Neural crest cell (in vitro differentiated cells): ENCODE measurements at places on chromosomes 12 and 14. TPM values are rescaled to one million over a fixed set of nuclear protein-coding genes. Genes with fewer than 3 reads are reported as not detected.

The CMA1 gene
- total RNA-seq, result not detected in 2 replicates

- DNase-seq, result no peak
Observed at GRCh38 chr14:69930780-69931379, 51.7 kb downstream of the SMOC1 start.

DNA sequence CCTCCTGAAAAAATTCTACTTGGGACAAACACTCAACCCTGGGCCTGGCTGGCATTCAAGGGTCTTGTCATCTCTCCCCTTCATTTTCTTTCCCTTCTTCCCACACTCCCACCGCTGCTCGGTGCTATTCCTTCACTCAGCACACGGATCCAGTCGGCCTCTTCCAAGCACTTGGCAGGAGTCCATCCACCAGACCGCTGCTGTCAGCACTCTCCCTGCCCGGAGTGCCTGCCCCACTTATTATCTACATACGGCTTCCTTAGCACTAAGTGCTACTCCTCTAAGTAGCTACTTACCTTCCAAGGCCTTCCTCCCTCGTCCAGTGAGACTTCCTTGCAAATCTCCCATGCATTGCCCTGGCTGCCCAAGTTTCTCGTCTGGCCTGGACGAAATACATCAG, 29.8 kb downstream of the CALM1 start:
- DNase-seq, result no peak

- DNase-seq, result peak; percentile 25
Observed at GRCh38 chr12:25436206-25437030, 116.7 kb downstream of the LMNTD1 start.

DNA sequence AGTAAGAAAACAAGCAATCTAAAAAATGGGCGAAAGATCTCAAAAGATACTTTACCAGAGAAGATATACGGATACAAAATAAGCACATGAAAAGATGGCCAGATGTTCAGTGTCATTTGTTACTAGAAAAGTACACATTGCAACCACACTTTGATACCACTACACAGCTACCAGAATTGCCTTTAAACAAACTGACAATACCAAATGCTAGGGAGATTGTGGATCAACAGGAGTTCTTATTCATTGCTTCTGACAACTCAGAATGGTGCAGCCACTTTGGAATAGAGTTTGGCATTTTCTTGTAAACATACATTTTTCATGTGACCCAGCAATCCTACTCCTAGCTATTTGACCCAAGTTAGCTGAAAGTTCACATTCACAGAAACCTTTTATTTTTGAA, 136.3 kb downstream of the FUT8 start:
- DNase-seq, result no peak

- DNase-seq, result no peak
Observed at GRCh38 chr14:23104591-23105347, at the start of gene CIROP. Gene CIROP (minus strand): TSS chr14:23104989. CDS start chr14:23104920, 69 bp downstream.

The NEK9 gene
- 109 and 113 TPM in 2 replicates for total RNA-seq

- DNase-seq, result peak; percentile 52
Observed at GRCh38 chr12:57845478-57846284, 848 bp downstream of the CTDSP2 start.

GRCh38 chr12:6613015-6613775, 6.0 kb upstream of the CHD4 start:
- peak; percentile 41 for DNase-seq

DNA sequence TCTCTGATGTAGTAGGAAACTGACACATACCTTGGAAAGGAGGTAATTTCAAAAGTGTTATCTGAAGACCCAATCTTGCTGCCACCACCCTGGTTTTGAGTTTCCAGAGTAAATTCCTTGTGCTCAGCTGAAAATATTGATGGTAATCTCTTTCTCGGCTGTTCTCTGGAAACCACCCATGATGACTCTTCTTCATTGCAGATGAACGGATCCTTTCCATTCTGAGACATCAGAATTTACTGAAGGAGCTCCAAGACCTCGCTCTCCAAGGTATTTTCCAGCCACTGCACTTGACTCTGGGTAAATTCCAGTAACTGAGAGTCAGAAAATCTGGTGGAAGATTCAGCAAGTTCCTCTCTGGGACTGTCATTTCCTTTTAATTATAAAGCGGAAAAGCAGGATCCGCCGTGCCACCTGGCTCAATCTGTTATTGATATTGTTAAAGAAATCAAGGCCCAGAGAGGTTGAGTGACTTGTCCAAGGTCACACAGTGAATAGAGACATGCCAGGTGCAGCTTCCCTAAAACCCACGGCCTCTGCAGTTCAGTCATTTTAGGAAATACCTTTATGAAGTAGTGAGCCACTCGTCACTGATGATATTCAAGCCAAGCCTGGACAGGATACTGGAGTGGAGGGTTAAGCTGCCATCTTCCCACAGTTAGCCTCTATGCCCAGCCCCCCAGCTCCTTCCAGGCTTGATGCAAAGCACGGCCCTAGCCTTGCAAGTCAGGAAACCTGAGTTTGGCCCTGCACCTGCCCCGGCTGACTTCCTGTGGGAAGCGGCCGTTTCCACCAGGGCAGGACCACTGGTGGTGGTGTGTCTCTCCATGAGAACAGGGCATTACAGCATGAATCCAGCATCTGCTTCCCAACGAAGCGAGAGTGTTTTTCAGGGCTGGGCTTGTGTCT, 4.7 kb downstream of the CHGA start:
- no peak for DNase-seq

- DNase-seq, result no peak
Observed at GRCh38 chr12:59452259-59452658, 143.6 kb upstream of the SLC16A7 start.

DNA sequence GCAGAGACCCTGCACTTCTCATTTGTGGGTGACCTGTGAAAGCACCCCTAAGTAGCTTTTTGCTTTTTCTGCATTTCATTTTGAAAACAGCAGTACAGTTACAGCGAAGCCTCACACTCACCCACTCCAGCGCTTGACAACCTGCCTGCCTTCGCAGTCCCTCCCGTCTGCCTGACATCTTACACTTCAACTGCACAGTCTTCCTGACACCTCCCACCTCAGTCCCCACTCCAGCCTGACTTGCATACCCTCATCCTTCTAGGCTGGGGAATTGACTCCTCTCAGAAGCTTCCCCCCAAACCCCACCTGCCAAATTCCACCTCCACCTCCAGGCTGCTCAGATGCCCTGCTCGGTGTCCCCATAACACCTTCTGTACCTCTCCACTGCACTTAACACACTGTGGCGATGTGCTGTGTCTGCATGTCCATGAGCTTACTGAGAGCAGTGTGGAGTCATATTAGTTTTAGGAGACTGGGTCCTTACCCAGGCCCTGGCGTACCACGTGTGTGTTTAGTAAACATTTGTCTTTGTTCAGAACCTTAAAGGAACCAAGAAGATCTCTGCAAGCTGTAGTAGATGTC, 159.4 kb downstream of the PRKCH start:
- DNase-seq, result no peak

DNA sequence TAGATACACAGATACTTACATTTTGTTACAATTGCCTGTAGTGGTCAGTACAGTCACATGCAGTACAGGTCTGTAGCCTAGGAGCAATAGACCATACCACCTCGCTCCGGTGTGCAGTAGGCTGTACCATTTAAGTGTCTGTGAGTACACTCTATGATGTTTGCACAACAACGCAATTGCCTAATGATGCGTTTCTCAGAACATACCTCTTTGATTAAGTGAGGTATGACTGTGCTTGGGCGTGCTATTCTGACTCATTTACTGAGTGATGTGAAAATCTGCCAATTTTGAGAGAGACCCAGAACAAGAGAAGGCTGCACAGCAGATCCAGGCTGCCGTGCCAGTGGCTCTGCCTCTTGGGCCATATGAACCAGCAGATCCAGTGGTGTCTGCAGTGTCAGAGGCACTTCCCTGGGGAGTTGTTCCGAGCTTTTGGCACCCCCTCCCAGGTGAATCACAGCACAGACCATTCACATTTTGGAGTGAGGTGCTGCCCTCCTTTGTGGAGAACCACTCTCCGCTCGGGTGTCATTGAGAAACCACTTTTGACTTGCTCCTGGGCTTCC, 20.4 kb downstream of the DLK1 start:
- no peak for DNase-seq

The SPX gene
- 0.19 and 0.36 TPM in 2 replicates for total RNA-seq

GRCh38 chr14:34741840-34742239, 27.4 kb upstream of the CFL2 start:
- no peak for DNase-seq

GRCh38 chr12:72957454-72957853, 685.3 kb downstream of the TRHDE start:
- no peak for DNase-seq

The MYF6 gene
- not detected in 2 replicates for total RNA-seq

DNA sequence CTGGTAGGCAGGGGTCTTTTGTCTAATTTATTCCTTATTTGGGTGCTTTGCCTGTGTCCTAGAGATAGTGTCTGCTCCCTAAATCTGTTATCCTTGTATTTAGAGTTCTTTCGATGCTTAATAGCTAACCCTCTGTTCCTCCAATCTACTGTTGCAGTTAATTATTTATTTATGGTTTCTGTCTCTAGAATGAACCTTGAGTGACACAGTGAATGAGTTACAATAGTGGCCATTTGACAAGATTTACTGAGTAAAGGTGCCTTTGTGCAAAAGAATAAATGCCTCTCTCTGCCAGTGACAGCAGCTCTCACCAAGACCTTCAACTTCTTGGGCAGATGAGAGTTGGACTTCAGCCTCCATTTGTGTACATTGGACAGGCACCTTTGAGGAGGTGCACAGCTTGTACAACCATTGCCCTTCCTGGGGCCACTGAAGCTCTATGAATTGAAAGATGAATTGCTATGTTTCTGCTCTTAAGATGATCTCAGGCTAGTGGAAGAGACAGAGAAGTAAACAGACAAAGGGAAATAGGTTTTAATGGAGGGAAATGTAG, 165.9 kb downstream of the DERA start:
- no peak for DNase-seq

- DNase-seq, result peak; percentile 27
Observed at GRCh38 chr14:64293976-64294671, at the start of gene ESR2. Gene ESR2 (minus strand): TSS chr14:64294371. CDS start chr14:64282985, 11,386 bp downstream.

GRCh38 chr12:21456291-21456780, 18.9 kb downstream of the PYROXD1 start:
- DNase-seq, result no peak

- no peak for DNase-seq
Observed at GRCh38 chr12:87216436-87216835, 812.8 kb downstream of the C12orf50 start.

The DACT1 gene
- 4.9 and 5.2 TPM in 2 replicates for total RNA-seq

GRCh38 chr12:41802803-41803202, 341.9 kb downstream of the GXYLT1 start:
- DNase-seq, result no peak

The GPR137C gene
- 3.9 and 4.2 TPM in 2 replicates for total RNA-seq

The NAV3 gene
- total RNA-seq, result 4.7 and 5.0 TPM in 2 replicates

DNA sequence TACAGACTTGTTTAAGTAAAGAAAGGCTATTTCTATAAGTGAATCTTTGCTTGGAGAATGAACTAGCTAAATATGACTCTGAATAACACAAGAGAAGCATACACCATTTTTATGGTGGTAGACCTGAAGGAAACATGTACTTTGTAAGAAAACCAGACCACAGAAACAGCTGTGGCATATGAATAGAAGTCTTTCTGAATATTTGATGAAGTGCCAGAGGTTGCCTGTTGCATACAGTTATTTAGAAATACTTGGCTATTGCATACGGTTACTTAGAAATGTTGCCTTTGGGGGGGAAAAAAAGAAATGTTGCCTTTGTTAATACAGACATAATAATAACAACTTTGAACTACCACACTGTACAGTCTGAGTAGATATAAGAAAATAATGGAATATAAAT, 16.8 kb upstream of the LEMD3 start:
- DNase-seq, result no peak

DNA sequence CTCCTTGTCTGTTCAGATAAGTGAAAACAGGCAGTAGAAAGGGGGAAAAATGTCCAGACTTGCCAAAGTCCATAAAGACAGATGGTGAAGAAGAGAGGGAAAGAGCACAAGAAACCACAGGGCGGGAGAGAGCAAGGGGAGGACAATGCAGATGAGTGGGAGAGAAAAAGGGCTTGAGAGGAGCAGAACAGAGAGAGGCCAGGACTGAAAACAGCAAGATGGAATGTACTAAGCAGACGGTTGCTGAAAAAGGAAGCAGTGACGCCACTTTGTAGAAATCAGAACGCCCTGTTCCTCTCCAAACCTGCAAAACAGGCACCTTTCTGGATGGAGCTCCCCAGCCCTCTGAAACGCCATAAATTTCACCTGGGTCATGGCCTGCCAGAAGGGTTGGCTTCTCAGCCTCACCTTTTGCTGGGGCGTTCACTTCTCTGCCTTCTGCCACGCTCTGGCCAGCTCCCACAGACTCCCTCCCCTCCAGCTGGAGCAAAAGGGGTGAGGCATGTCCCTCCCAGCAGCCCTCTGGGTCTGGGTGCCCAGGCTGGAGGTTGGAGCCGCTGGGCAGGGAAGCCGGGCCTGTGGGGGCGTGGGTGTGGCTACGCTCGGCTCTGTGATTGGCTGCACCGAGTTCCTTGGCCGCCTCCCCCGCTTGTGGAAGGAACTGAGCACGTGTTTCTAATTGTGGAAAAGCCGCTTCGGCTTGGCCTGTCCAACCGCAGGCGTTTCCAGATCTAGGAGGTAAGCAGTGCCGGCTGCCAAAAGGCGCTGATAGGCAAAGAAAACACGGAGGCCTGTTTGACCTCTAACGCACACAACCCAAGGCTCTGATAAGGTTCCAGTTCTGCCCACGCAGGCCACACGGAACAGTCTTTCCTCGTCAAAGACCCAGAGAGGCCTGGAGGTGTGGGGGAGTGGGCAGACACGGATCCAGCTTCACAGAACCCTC, 29.3 kb downstream of the SLC7A8 start:
- DNase-seq, result no peak

DNA sequence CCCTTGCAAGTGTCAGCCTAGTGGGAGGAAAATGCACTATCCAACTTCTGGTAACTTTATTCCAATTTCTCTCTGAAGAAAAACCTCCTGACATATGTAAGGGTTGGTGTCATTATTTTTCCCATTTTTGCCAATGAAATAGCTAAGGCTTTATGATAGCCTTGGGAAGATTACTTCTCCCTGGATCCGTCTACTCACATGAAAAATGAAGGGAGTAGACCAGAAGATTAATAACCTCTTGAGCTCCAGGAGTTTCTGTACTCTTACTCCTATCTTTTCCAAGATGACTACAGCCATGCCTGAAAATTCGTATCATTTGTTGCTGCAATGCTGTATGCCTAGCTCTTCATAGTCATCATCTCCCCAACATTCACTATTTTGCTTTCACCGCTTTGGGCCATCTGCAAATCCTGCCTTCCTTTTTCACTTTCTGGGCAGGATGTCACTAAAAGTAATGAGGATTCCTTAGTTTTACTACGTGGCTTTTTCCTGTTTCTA, 18.8 kb downstream of the TC2N start:
- DNase-seq, result no peak
